ENCODE measurements at places on chromosomes 1 and 21.

DNA sequence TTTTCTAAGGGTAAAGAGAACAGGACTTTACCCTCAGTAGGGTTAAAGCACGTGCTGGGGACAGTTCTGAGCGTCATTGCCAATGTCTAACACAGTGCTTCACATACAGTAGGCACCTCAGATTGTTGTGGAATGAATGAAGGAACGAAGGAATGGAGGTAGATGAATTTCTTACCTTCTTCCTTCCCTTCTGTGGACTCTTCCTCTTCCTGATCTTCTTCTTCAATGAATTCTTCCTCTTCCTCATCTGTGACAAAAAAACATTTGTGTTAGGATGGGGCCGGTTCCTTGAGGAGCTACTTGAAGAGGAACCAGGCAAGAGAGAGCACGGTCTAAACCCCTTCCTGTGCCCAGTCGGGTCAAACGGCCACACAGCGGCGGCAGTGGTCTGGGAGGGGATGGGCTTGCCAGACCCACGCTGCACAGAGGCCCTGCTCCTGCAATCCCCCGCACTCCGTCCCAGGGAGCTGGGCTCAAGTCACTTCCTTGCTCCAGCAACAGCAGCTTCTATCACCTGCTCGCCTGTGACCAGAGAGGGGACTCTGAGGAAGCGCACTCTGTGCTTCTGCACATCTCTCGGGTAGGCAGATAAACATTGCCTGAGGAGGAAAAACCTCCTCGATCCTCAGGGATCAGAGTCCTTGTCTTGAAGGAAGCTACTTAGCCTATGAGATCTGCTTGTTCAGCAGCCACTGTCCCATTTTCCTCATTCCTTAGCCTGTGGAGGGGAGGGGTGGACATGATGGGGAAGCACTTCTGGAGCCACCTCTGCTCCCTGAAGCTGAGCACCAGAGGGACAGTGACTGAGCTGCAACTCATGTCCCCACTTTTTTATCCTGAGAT is 8.0 kb upstream of the SLC30A2 start:
- no peak for DNase-seq

- DNase-seq = no peak
Measured at GRCh38 chr1:232627171-232627570, 2.8 kb downstream of the SIPA1L2 start.

GRCh38 chr1:19443326-19443725 is 42.0 kb downstream of the CAPZB start:
- DNase-seq = no peak

GRCh38 chr1:25524568-25525360 is 18.6 kb upstream of the LDLRAP1 start:
- no peak for DNase-seq

DNA sequence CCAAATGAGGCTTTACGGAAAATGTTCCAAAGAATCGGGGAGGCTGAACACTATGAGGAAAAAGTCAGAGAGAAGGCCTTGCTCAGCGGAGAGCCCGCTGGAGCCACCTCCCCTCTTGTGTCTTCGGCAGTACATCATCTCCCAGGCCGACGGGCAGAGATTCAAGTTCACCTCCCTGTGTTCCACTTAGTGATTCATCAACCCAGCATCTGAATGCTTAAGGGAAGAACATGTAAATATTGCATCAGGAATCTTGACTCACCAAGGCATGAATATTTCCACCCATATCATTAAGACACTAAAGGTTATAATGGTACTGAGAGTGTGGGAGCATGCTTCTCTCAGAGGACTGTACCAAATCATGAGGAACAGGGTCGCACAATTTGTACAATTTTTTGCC is 172.5 kb downstream of the ST6GALNAC5 start:
- no peak for DNase-seq

- DNase-seq = no peak
Measured at GRCh38 chr1:12464598-12465056, 153.4 kb downstream of the DHRS3 start.

DNA sequence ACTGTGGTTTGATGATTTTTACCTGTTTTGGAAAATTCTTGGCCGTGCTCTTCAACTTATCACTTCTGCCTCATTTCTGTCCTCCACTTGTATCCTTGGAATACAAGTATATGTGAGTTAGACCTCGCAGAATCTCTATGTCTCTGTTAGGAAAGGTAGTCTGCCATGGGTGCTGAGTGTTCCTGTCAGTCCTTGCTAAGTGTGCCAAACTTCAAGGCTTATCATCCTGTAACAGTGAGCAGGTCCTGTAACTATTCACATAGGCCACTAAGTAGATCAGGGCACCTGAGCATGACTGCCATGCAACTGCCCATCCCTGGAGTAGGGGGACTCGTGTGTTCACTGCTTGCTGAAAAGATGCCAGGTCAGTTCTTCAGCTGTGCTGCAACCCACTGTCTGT is 24.2 kb upstream of the BMP8B start:
- no peak for DNase-seq

DNA sequence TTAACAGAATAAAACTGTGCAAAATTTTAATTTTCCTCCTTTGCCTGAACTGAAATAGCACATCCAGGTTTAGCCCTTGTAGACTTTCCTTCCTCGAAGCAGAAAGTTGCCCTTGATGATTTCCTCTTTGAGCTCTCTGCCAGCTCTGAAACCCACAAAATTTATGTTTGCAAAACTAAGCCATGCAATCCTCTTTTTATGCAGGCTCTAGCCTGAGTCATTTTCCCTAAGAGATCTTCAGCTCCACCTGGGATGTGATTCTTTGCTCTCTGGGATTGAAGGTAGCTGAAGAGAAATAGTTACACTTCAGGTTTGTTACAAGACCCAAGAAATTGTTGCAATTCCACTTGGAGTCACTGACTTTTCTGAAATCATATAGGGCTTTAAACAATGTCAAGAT is 1.4 kb upstream of the F3 start:
- DNase-seq = no peak

- no peak for DNase-seq
Measured at GRCh38 chr1:242089911-242090310, 91.0 kb upstream of the MAP1LC3C start.

DNA sequence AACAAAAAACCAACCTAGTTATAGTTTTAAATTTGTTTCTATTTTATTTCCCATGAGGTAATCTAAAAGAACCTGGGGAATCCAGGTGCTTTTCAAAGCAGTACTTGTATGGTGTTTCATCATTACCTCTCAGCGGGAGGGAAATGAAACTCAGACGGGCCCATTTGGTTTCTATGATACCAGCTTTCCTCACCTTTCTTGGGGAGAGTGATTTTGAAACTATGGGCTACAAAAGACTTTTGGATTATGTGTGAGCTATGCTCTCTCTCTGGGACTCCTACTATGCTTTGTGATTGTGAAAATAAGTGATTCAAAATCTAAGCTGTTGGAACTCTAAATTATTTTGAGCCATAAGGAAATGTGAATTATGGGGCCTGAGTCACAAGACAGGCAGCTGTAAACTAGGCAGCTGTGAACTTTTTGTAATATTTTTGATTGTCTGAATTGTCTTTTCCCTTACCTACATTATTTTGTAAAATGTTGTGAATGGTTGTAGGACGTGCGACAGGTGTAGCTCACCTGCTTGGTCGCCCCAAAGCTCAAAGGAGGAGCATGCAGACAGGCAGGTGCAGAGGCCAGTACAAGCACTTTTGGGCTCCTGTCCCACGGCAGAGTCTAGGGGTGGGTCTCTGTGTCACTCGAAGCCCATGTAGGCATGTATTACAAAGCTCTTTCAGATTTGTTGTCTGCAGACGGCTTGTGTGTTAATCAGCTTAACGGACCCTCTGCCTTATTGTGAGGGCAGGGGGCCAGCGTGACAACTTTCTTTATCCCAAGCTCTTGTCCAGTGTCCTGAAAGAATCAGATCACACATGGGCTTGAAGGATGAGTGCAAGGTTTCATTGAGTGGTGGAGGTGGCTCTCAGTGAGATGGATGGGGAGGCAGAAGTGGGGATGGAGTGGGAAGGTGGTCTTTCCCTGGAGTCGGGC is 64.8 kb upstream of the BACH1 start:
- no peak for DNase-seq

- DNase-seq = no peak
Measured at GRCh38 chr21:20519076-20519475, 479.1 kb upstream of the NCAM2 start.

GRCh38 chr1:89834083-89834704 is 13.4 kb downstream of the LRRC8D start:
- no peak for DNase-seq

- DNase-seq = no peak
Measured at GRCh38 chr1:170556917-170557316, 25.0 kb downstream of the GORAB start.

- no peak for DNase-seq
Measured at GRCh38 chr1:65421351-65422025, 1.0 kb downstream of the LEPR start.

DNA sequence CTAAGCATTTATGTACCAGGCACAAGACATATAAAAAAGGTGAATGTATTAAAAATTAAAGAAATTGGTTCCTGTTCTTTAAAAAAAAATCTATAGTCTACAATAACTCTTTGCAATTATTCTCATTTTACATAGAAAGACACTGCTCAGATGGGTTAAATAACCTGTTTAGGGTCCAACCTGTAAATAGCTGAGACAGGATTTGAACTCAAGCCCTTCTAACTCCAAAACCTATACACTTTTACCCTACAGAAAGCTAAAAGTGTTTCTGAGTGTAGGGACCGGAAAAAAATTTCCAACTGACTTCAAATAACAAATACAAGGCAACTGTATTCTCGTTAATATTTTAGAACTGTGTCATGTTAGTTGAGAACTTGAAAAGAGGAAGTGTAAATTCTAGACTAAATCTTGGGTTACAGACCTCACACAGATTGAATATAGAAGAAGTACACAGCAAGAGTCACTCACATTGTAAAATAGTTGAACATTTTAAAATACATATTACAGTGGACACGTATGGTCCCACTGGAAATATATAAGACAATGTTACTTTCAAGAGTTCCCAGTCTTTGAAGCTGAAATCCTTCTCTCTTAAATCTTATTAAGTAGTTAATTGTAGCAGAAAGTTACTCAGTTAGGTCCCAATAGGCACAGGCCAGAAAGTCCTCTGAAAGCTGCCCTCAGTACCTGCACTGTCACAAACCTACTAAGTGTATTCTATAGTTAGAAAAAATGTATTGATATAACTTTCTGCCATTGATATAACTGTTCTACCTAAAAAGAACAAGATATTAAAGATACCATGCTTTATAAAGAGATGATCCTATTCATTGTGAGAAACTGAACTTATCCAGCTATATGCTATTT is 7.3 kb downstream of the EDEM3 start:
- DNase-seq = no peak

DNA sequence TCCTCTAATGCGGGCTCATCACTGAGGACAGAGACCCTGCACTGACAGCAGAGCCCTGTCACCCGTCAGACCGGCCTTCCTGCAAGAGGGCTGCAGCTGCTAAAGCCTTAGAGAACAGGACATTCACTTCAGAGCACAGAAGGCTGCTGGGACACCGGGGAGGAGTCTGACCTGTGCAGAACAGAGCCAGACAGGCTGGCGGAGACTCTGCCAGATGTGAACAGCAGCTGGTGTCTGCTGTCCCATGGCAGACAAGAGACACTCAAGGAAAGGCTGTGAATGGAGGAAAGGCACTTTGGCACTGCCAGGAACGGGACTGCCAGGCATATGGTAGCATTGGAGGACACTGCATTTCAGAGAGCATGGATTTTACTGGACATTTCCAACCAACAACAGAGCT is 21.4 kb downstream of the MRAP start:
- no peak for DNase-seq

DNA sequence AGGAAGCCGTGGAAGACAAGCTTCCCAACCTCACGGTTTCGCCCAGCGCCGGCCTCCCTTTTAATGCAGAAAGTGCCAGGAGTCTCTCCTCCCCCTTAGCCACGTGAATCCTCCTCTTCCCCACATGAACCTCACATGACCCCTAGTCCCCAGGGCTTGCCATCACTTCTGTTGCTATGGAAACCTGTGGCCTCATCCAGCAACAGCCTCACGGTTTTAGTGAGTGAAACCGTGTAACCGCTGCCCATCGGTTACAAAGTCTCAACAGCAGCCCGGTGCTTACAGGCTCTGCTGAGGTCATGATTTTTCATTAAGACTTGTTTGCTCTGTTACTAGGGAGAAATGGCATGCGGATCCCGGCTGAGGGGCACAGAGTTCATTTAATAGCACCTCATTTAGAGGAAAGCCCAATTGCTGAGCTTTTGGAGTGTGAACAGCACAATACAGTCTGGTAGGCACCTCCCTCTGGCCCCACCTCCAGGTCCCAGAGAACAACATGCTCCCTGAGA is 143.2 kb upstream of the BACE2 start:
- DNase-seq = peak; percentile 50

- DNase-seq = no peak
Measured at GRCh38 chr1:44077421-44077820, 41.2 kb upstream of the KLF17 start.

- no peak for DNase-seq
Measured at GRCh38 chr1:200644021-200644420, 23.5 kb upstream of the KIF14 start.

DNA sequence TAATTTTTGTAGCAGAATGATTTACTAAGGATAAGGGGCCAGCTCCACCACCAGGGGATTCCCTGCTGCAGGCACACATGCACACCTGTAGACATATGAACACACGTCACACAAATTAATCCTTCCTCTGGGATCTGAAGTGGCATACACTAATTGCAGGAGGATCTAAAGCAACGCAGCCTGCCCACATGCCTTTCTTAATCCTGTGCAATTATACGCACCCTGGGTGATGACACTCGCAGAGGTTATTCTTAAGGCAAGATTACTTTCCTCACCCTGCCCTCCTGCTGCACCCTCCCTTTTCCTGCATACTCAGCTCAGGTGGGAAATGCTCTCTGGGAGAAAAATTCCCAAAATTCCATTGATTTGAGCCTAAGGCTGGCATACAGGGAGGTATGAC is 7.5 kb upstream of the LORICRIN start:
- no peak for DNase-seq

DNA sequence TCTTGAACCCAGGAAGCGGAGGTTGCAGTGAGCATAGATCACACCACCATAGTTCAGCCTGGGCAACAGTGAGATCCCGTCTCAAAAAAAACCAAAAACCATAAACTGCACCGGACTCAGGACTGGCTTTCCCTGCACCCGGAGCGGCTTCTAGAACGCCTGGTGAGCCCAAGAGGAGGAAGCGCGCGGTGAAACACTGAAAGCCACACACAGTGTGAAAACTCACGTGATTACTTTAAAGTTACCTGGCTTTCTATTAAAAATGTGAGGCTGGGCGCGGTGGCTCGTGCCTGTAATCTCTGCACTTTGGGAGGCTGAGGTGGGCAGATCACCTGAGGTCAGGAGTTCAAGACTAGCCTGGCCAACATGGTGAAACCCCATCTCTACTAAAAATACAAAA is 7.0 kb upstream of the TRAPPC10 start:
- no peak for DNase-seq

Data from NCI-H1092 (cell line).